ENCODE measurements at places on chromosomes 5 and 9. TPM values are rescaled to one million over a fixed set of nuclear protein-coding genes. Genes with fewer than 3 reads are reported as not detected.

DNA sequence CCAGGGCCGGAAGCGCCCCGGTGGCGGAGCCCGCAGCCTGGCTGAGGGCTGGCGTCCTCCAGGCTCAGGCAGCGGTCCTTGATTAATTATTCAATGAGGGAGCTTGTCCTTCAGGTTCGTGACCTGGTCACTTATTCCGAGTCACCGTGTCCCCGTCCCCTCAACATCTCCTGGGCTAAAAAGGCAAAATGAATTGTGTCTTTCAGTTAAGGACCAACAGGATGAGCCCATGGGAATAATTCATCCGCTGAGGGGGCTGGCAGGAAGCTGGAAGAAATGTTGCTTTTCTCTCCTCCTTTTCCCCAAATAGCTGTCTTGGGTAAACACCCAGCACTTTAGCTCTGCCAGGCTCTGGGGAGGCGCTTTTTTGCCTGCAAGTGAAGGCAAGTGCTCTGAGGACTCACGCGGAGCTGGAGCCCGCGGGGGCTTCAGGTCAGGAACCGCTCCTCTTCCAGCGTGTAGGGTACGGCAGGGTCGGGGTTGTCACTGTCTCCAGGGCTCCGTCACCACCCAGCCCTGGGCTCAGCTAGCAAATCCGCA, 13.1 kb downstream of the KCNT1 start:
- peak overlapping the region; percentile 47 for H3K4me3 ChIP-seq
- H3K36me3 ChIP-seq: no peaks in the 10 kb centered on the region
- H3K27ac ChIP-seq: no peak overlapping the region
- no peaks in the 10 kb centered on the region for H3K4me1 ChIP-seq

DNA sequence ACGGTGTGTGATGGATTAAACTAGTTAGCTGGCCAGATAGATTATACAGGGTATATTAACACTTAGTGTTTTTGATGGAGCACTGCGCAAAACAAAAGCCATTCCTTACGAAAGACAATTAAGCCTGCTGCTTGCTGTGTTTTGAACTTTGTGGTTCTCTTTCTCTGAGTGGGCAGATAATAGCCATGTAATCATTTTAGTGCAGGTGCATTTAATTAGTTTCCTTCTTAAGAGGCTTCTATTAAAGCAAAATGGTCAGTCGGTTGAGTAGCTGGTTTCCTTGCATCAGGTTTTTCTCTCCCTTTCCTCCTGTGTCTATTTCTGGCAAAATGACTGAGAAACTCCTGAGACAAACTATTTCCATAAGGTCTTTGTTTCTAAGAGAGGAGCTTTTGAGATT, 512.5 kb downstream of the DMAC1 start:
- H3K27me3 ChIP-seq: no peaks in the 10 kb centered on the region
- no peak overlapping the region for H3K4me3 ChIP-seq
- DNase-seq: no peak
- H3K4me1 ChIP-seq: peaks cover 18% of the 10 kb centered on the region

GRCh38 chr5:72760259-72760658, 56.2 kb upstream of the TNPO1 start:
- no peaks in the 10 kb centered on the region for H3K27me3 ChIP-seq
- DNase-seq: no peak
- no peaks in the 10 kb centered on the region for H3K36me3 ChIP-seq
- no peak overlapping the region for H3K27ac ChIP-seq
- H3K4me1 ChIP-seq: no peaks in the 10 kb centered on the region

DNA sequence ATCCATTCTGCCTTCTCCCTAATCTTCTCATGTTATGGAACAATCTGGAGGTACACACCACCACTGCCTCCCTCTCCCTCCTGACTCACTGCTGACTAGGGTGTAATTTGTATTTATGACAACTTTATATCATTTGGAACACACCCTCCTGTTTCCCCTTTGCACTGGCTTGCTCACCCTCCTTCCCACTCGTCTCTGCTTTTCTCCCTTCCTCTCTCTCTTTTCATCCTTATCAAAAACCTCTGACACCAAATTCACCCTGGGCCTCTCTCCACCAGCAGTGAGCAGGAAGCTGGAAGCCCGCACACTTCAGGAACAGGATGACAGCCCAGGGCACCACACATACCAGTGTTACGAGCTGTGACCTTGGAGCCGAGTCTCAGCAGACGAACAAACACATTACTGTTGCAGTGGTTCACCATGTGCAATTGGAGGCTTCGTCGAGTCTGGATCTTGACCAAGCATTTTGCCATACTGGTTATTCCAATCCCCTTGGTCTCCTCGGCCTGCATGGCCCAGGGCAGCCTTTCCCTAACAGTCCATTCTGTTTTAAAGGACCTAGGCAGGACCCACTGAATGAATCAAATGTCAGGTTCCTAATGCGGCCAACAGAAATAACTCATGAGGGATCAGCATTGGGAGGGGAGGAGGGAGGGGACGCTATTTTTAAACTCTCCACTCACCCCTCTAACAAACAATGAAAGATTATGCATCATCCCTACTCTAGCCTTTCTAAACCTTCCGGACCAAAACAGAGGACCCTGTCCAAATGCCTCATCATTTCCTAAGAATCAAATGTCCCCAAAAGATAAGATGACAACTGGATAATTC, 203.9 kb upstream of the RASEF start:
- no peak overlapping the region for H3K27ac ChIP-seq
- H3K36me3 ChIP-seq: no peaks in the 10 kb centered on the region
- H3K4me3 ChIP-seq: no peak overlapping the region
- H3K4me1 ChIP-seq: no peaks in the 10 kb centered on the region
- no peak for DNase-seq

DNA sequence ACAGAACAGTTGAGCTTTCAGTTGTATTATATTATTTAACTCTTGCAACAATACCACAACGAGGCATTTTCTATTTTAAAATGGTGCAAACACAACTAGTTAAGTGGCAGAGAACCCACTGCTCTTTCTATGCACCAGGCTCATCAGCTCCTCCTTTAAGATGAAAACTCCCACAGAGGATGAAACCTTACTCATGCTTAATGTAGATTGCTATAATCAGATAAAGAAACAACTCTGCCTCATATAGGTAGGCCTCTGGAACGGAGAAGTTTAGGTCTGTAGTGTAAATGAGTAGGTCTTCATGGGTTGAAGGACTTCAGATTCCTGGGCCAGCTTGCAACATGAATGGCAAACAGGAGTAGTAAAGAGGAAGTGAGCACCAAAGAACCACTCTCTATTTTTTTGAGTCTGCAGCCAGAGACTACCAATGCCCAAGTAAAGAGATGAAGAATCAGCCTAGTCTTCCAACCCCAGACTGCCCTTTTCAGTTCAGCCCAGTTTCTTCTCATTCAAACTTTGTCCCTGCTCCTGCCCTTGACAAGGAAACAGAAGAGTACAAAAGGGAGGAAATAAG, 33.9 kb downstream of the HACD4 start:
- H3K36me3 ChIP-seq: no peaks in the 10 kb centered on the region
- peaks cover 12% of the 10 kb centered on the region for H3K4me1 ChIP-seq
- H3K27me3 ChIP-seq: no peaks in the 10 kb centered on the region
- no peak overlapping the region for H3K4me3 ChIP-seq

DNA sequence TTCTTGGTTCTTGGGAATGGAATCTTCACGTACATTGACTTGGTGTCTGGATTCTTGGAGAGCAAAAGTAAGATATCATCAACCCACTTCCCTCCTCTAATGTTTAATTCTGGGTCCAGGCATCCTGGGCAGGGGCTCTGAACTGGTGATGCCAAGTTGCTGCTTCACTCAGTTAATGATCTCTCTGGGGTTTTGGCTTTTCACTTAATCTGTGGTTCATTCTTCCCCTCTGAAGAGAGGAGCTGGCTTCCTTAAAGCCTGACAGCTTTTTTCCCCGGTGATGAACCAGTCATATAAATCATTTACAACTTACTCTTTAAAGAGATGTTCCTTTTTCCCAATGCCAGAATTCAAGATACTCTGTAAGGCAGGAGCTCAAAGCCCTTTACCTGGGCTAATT, 65.9 kb downstream of the ARHGAP26 start:
- DNase-seq: no peak
- no peak overlapping the region for H3K27ac ChIP-seq
- no peaks in the 10 kb centered on the region for H3K36me3 ChIP-seq
- no peaks in the 10 kb centered on the region for H3K27me3 ChIP-seq
- H3K4me1 ChIP-seq: peaks cover 15% of the 10 kb centered on the region

DNA sequence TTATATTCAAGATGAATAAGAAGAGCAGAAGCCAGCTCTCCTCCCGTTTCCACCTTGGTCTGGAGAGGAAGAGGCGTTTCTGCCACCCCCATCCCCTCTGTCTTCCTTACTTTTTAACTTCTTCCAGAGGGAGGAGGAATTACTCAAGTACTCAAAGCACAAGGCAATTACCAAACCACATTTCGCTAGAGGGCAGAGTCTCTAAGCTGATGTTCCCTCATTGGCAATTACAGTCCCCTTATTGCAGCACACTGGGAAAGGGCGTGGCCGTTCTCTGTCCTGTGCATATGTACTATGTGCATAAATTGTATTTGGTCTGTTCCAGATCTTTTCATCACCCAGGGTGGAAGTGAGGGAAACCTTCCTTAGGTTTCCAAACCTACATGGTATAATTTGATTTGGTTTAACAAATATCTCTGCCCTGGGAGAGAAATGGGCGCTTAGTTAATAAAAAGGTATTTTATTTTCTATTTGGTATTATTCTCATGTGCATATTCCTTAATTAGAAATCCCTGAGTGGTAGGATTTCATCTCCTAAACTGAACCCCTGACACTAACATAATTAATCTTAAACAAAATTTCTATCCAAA, 29.8 kb upstream of the ALDOB start:
- peak; percentile 79 for DNase-seq
- no peaks in the 10 kb centered on the region for H3K36me3 ChIP-seq
- no peak overlapping the region for H3K4me3 ChIP-seq
- no peaks in the 10 kb centered on the region for H3K27me3 ChIP-seq
- no peak overlapping the region for H3K27ac ChIP-seq
- H3K4me1 ChIP-seq: peaks cover 51% of the 10 kb centered on the region

ATP10B gene
- 0.08 TPM for total RNA-seq

LRRTM2 gene
- total RNA-seq: not detected

TGFBR1 gene
- total RNA-seq: 39.5 TPM

RAD1 gene
- total RNA-seq: 39.3 TPM

KDM3B gene
- total RNA-seq: 86.6 TPM
